Aorta (tissue), 5 donors: ENCODE measurements at places on chromosomes 16 and 17. TPM values are rescaled to one million over a fixed set of nuclear protein-coding genes. Genes with fewer than 3 reads are reported as not detected.

DNA sequence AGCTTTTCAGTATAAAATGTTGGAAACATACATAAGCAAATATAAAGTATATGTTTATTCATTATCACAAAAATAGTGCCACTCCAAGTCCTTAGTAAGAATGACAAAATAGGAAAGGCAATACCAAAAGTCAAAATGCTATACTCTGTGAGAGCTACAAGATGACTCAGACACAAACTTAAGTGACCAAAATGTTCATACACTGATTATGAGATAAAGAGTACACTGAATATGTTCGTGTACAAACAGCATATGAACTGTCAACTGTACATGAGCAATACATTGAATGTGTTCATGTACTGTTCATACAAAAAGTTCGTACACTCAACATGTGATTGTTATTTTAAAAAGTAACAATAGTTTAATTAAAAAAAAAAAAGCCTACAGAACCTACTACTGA, 103.3 kb downstream of the CA4 start:
- H3K27ac ChIP-seq: no peak overlapping the region
- no peak for DNase-seq
- H3K4me1 ChIP-seq: no peaks in the 10 kb centered on the region
- peaks cover 2% of the 10 kb centered on the region for H3K36me3 ChIP-seq

DNA sequence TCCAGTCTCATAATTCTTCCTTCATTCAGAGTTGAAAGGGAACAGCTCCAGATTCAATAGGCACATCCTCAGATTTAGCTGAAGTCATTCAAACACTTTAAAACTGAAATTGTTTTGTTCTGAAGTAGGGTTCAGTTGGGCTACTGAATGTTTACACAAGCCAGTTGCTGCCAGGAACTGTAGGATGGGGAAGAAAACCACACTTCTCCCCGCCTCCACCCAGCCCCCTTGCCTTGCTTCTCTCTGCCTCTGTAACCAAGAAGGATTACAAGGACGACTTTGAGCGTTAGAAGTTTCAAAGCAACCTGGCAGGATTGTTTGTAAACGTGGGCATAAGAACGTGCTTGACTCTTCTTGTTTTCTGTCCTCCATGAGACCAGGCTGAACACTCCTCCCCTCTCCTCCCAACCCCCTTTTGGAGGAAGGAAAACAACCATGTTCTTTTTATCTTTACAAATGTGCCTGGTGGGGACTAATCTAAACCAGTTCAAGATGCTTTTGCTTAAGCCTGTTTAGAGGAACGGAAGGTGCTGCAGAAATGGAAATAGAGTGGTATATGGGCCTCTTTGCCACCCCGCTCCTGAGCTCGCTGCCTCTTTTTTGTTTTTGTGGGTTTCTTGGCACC, 287.9 kb downstream of the FTO start:
- no peaks in the 10 kb centered on the region for H3K4me1 ChIP-seq
- H3K27me3 ChIP-seq: no peaks in the 10 kb centered on the region
- H3K36me3 ChIP-seq: no peaks in the 10 kb centered on the region

GRCh38 chr17:33356266-33356665, 63.2 kb upstream of the ASIC2 start:
- no peak overlapping the region for H3K27ac ChIP-seq
- DNase-seq: no peak
- no peak overlapping the region for H3K4me3 ChIP-seq
- no peaks in the 10 kb centered on the region for H3K27me3 ChIP-seq
- H3K4me1 ChIP-seq: no peaks in the 10 kb centered on the region

DNA sequence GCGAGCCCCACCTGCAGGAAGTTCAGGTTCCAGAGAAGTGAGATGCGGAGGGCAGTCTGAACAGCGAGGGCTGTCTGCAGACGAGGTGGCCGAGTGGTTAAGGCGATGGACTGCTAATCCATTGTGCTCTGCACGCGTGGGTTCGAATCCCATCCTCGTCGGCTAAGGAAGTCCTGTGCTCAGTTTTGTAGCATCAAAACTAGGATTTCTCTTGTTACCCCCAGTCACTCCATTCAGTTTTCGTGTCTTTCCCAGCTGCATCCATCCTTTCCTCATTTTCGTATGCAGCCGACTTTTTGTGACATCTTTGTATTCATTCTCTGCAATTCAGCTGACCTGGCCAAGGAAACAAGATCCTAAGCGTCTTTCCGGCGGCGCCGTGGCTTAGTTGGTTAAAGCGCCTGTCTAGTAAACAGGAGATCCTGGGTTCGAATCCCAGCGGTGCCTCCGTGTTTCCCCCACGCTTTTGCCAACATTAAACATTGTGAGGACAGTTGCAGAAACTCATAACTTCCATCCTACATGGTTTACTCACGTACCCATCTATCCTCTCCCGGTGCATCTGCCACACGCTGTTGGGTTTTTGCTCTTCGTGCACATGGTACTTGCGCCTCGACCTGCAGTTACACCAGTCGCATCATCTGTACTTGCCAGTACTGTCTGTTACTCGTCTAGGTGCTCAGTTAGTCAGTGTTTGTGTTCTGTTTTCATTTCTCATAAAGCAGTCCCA, 3.0 kb downstream of the BORCS6 start:
- H3K36me3 ChIP-seq: no peaks in the 10 kb centered on the region
- H3K4me3 ChIP-seq: peak overlapping the region; percentile 53
- H3K4me1 ChIP-seq: no peaks in the 10 kb centered on the region
- H3K27me3 ChIP-seq: no peaks in the 10 kb centered on the region
- no peak overlapping the region for H3K27ac ChIP-seq

DNA sequence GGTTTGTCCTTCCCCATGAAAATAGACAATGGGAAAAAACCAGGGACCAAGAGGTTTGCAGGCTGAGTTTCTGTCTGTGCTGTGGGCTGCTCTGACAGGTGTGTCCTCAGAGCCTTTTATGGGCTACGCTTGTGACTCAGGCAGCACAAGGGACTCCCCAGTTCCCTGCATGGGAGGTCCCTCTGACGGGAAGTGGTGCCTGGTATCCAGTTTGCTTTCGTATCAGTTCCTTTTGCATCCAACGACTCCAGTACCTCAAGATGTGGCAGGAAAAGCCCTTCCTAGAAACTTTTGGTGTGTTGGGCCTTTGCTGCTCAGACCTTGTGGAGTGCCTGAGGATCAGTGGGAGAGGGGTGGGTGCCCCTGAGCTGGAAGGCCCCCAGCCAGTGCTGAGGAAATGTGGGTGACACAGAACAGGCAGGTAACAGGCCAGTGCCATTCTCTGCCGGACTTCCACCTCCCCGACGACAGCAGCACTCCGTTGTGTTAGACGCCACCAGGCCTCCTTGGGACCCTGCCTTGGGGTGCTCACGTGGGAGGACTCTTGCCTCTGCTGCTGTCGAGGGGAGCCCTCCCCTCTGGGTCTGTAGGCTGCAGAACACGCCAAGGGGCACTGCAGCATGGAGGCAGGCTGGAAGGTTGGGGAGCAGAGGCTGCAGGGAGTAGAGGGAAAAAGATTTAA, 38.4 kb upstream of the IRF8 start:
- no peak for DNase-seq
- H3K4me3 ChIP-seq: no peak overlapping the region
- H3K27me3 ChIP-seq: no peaks in the 10 kb centered on the region

DNA sequence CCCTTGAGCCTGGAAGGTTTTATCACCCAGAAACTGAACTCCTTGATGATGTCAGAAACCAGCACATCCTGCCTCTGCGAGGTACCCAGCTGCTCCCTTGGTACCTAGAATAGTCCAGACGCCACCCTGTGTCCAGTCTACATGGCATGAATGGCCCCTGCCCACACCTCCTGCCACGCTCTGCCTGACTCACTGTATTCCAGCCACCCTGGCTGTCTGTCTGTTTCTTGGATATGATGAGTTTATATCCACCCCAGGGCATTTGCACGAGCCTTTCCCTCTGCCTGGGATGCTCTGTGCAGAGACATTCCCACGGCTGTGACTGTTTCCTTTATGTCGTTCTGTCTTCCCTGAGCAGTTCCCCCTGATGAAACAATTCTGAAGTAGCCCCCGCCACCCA, 68.7 kb downstream of the CRISPLD2 start:
- no peaks in the 10 kb centered on the region for H3K36me3 ChIP-seq
- no peaks in the 10 kb centered on the region for H3K27me3 ChIP-seq
- DNase-seq: no peak
- no peak overlapping the region for H3K27ac ChIP-seq

DNA sequence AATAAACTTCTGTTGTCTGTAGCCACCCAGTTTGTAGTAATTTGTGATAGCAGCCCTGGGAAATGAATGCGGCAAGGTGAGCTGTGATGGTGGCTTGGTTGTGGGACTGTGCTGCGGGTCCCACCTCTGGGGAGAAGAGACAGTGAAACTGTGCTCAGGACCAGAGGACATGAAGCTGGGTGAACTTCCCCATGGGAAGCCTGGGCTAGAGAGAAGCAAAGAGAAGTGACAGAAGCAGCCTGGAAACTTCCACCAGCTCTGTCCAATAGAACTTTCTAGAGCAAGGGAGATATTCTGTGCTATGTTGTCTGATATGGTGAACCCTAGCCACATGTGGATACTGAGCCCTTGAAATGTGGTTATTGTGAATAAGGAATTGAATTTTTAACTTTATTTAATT, 51.5 kb upstream of the EMP2 start:
- no peaks in the 10 kb centered on the region for H3K4me1 ChIP-seq
- H3K36me3 ChIP-seq: no peaks in the 10 kb centered on the region
- H3K4me3 ChIP-seq: no peak overlapping the region

DNA sequence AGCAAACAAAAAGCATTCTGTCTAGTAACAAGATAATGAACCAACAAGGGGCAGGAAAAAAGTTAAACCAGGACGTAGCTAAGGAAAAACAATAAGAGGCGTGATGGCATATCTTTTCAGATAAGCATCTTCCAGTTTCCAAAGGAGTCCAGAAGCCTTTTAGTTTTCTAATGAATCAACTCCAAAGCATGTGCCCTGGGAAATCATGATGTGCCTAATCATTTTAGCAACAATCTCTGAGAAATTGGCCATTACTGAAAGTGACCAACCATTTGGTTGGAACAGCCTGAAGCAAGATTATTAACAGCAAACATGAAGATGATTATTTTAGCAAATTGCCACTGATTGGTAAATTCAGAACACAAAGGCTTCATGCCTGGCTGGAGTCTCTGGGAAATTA, 440.9 kb upstream of the MAF start:
- H3K36me3 ChIP-seq: no peaks in the 10 kb centered on the region
- H3K27me3 ChIP-seq: no peaks in the 10 kb centered on the region
- no peak overlapping the region for H3K4me3 ChIP-seq
- peaks cover 2% of the 10 kb centered on the region for H3K4me1 ChIP-seq
- no peak overlapping the region for H3K27ac ChIP-seq

DNA sequence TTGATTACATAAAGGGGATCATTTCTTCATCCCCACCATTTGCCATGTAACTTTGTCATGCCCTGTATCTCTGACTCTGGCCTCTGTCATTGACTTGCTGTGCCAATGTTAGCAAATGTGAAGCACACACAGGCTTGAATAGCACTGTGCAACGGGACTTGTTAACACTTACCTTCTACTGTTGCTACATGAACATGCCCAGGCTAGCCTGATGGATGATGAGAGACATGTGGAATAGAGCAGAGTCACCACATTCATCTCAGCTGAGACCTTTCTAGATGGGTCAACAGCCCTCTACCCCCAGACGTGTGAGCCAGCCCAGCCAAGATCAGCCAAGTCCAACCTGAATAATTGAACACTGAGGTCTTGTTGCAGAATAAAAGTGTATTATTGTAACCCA, 162.1 kb upstream of the SALL1 start:
- H3K27ac ChIP-seq: no peak overlapping the region
- H3K36me3 ChIP-seq: no peaks in the 10 kb centered on the region
- no peaks in the 10 kb centered on the region for H3K27me3 ChIP-seq

- no peaks in the 10 kb centered on the region for H3K27me3 ChIP-seq
- H3K4me1 ChIP-seq: no peaks in the 10 kb centered on the region
- no peak overlapping the region for H3K27ac ChIP-seq
- H3K4me3 ChIP-seq: no peak overlapping the region
Measured at GRCh38 chr17:76166906-76167305, 25.9 kb upstream of the FOXJ1 start.

GRCh38 chr17:8574687-8575086, 55.8 kb downstream of the MYH10 start:
- no peaks in the 10 kb centered on the region for H3K27me3 ChIP-seq
- no peak overlapping the region for H3K27ac ChIP-seq
- peaks cover 3% of the 10 kb centered on the region for H3K36me3 ChIP-seq
- no peak for DNase-seq

DNA sequence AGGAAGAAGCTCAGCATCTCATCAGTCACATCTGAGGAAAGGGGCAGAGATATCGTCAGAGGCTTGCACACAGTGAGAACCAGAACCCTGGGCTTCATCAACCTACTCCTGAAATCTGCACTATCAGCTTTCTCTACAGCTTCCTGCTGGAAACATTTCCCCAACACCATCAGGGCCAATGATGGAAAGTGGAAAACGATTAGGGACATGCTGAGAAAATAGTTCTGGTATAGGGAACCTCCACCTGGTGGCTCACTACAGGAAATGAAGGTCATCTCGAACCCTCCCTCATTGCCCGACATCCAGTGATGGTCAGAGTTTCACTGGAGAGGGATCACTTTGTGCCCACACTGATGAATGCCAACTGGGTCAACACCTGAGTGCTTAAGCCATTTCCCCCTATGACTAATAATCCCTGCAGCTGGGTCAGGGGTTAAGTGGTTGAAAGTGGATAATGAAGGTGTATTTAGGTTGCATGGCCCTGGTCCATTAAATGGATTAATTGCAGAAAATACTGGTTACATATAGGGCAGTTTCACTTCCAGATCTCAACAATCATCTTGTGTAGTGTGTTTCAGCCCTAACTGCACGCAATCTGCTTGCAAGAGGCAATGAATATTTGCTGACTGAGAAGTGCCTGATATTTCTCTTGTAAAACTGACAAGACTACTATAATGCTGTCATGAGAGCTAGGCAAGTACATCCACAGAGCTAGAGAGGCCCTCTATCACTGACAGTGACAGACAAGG, 43.1 kb upstream of the GSG1L start:
- no peaks in the 10 kb centered on the region for H3K27me3 ChIP-seq
- DNase-seq: no peak
- H3K4me3 ChIP-seq: no peak overlapping the region

Gene NACA2
- not detected for total RNA-seq

Gene ZNF768
- total RNA-seq: 22.3 TPM

Gene KRTAP3-2
- not detected for total RNA-seq
